ENCODE measurements at places on chromosomes 4 and X. TPM values are rescaled to one million over a fixed set of nuclear protein-coding genes. Genes with fewer than 3 reads are reported as not detected.

Gene NDUFB11
- 89.8 TPM for total RNA-seq

Gene SOWAHD
- not detected for total RNA-seq

Gene SYP
- 11.4 TPM for total RNA-seq

Gene MAP3K15
- 1.8 TPM for total RNA-seq

Gene SCARB2
- total RNA-seq = 2.6 TPM

Gene MTMR8
- 4.8 TPM for total RNA-seq

Gene UCHL1
- 2.5 TPM for total RNA-seq

Gene PNMA3
- total RNA-seq = 1.1 TPM

Gene EGF
- total RNA-seq = not detected

Gene RBM47
- total RNA-seq = 0.74 TPM

Gene SSX7
- not detected for total RNA-seq

Gene IL21
- 0.52 TPM for total RNA-seq
